ENCODE measurements at places on chromosomes 11 and 22.

DNA sequence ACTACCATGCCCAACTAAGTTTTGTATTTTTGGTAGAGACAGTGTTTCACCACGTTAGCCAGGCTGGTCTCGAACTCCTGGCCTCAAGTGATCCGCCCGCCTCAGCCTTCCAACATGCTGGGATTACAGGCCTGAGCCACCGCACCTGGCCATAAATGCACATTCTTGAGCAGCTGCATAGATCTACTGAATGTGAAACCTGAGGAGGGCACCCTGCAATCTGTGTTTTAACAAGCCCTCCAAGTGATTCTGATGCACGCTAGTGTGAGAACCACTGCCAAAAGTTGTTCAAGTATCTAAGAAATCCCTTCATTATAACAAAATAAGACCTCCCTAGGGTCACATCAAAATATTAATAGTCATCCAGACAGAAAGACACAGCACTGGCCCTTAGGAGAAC lies 89.3 kb downstream of the RDX start:
- DNase-seq = peak; percentile 27

- DNase-seq = no peak
Measured at GRCh38 chr22:43955883-43956782, 891 bp downstream of the SAMM50 start.

- DNase-seq = no peak
Measured at GRCh38 chr22:50058061-50058905, at the start of gene TTLL8. TSS of gene TTLL8 (minus strand) at chr22:50058298.

DNA sequence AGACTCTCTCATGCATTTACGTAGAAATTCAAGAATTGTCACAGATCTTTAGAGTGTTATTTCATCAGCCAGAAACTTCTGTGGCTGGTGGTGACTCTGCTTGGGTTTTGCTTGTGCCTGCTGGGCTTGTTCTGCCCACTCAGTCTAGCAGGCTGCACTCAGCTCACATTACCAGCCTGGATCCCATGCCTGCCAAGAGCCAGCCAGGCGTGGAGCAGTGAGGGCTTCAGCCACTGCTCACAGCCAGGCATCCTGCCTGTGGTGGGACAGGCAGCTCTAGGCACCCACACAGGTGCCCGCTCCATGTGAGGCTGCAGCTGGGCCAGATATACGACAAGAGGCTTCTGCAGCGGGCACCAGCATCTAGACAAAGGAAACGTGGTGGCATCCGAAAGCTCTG lies 1213.3 kb upstream of the RAG2 start:
- DNase-seq = peak; percentile 5

GRCh38 chr11:69409812-69410645 lies 71.4 kb upstream of the LINC01488 start:
- no peak for DNase-seq
